NCI-H226 (cell line): ENCODE measurements at places on chromosomes 13 and 19.
A peak's percentile ranks its signal among the peaks of the same experiment; 100 is the strongest.

GRCh38 chr13:75364131-75364713 lies 117.7 kb downstream of the TBC1D4 start:
- no peak for DNase-seq

GRCh38 chr19:29517946-29518345 lies 7.8 kb upstream of the VSTM2B start:
- DNase-seq = no peak

DNA sequence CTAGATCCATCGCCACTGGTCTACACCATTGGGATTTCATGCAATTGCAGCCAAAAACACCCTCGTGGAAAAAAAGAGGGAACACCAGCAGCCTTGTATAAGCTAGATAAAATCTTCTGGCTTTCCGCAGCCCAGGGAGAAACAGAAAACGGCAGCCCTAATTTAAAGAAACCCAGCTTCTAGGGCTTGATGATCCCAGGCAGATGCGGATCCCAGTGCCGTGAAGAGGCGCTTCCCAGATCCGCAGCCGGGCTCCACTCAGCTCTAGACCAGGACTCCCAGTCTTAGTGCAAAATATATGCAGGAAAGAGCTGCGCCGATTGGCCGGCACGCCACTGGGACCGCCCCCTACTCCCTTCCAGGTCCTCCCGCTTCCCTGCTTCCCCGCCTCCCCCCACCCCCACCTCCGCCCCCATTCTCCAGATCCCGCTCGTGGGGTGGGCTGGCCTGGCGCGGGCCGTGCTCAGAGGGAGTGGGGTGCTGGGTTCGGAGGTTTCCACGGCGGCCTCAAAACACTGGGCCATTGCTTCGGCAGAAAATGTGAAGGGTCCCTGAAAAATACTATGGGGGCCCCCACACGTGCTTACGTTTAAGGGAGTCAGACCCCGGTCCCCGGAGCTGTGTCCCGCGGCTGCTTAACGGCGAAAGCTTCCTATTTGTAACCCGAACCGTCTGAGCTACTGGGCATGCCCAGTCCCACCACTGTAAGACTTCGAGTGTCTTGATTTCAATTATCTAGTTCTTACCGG lies 63.1 kb downstream of the SERP2 start:
- peak; percentile 89 for DNase-seq

GRCh38 chr13:97274829-97275649 lies 52.9 kb downstream of the MBNL2 start:
- peak; percentile 68 for DNase-seq

DNA sequence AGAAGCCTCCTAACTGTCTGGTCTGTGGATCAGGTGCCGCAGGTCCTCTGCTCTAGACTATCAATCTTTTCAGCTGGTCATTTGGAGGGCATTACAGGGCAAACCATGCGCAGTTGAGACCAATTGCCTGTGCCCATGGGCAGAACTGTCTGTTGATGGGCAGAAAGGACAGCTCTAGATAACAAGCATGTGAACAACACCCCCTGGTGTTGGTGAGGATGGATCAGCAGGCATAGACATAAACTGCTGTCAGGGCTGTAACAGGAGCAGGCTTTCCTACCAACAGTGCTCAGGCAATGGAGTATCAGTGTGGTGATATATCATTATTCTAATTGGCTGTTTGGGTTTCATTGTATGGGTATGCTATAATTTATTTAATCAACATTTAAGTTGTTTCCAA lies 104.7 kb upstream of the KL start:
- DNase-seq = no peak

- DNase-seq = no peak
Observed at GRCh38 chr13:49400755-49401659, 42.9 kb downstream of the CAB39L start.

- no peak for DNase-seq
Observed at GRCh38 chr19:44948763-44949374, 3.0 kb downstream of the APOC2 start.

DNA sequence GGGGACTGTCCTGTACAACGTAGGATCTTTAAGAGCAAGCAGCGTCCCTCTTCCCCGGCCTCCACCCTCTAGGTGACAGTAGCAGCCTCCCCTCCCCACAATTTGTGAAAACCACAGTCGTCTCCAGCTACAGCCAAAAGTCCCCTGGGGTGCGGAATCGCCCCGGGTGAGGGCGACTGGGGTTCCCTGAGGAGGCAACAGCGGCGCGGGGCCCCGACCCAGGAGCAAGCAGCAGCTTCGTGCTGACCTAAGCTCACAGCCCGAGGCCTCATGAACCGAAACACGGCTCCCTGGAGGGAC lies 322 bp downstream of the ZNF558 start:
- no peak for DNase-seq

GRCh38 chr19:10835089-10835753 lies 791 bp downstream of the TMED1 start:
- no peak for DNase-seq

DNA sequence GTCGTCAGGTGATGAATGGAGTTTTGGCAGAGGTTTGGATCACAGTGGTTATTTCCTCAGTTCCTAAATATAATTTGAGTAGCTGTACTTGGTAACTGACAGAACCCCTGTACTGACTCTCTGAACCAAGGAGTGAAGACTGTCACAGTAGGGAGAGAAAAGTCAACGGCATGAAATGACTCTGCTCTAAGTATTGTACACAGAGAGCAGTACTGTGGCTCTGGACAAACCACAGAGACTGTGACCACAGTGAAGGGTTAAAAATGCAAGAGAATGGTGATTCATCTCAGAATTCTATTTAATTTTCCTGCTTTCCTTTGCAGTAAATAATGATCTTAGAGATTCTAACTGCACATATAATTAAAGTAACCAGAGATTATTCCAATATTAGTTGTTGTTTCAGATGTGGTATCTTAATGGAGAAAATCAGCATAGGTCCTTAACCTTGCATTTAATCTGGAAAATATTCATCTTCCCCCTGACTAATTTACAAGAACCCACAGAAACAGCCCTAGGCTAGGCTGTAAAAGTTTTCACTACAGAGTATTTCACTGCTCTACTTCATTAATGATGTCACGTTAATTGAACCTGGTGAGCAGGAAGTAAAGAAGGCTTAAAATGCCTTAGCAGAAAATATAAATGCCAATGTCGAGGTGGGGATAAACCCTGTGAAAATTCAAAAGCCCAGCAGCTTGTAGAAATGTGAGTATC lies 221.9 kb downstream of the LIG4 start:
- DNase-seq = no peak

DNA sequence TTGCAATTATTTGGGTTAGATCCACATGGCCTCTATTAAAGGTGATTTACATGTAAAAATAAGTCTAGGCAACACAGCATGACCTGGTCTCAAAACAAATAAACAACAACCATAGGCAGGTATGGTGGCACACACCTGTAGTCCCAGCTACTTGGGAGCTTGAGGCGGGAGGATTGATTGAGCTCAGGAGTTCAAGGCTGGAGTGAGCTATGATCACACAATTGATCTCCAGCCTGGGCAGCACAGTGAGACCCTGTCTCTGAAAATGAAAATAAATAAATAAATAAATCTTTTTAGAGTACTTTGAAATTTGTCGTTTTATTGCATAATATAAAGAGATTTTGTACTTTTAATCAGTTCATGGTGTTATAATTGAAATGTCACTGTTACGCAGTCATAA lies 93.3 kb downstream of the PAN3 start:
- DNase-seq = no peak

- no peak for DNase-seq
Observed at GRCh38 chr19:29075149-29075548, 137.8 kb downstream of the UQCRFS1 start.

GRCh38 chr19:6528544-6529121 lies 2.2 kb upstream of the TNFSF9 start:
- no peak for DNase-seq

DNA sequence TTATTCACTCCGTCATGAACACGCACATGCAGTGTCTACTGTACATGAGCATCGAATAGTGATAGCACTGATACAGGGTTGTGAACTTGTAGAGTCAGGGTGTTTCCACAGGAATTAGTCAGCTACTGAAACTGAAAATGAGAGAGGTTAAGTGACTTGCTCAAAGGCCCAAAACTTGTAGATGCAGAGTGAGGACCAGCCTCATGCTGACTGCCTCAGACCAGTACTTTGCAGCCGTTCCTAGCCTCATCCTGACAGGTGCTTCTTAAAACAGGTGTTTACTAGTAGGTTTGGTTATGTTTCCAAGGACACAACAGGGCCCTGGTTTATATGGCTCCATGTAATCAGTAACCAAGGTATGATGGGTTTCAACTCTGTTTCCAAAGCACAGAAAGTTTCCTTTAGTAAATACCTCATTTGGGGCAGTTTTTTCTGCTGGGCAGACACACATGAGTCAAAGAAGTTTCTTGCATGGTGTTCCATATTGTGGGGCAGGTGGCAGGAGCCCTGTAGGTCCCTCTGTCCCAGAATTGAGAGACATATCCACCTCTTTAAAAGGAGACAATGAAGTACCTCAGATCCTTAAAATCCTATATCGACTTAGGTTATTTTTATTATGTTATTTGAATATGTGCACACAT lies 16.0 kb downstream of the FGF9 start:
- no peak for DNase-seq

- DNase-seq = no peak
Observed at GRCh38 chr13:91470681-91471080, 72.3 kb downstream of the GPC5 start.

DNA sequence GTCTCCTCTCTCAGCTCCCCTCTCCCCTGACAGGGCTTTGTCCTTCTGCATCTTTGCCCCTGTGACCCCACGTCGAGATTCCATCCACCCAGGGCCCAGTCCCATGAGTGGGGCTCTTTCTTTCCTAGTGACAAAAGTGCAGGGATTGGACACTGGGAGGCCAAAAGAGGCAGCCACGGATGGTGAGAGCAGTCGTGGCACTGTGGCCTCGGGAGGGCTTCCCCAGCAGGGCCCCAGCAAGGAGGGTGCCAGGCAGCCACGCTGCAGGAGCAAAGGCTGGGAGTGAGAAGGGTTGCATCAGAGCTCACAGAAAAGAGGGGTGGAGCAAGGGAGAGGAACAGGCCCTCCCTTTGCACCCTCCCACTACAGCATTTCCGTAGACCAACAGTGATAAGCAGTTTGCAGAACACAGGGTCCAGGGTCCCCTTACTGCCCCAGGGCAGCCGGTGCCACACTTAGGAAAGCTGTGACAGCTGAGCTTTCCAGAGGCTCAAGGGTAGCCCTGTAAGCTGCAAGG lies 4.9 kb downstream of the ZSCAN1 start:
- DNase-seq = no peak

- no peak for DNase-seq
Observed at GRCh38 chr19:40810160-40810559, 11.2 kb downstream of the EGLN2 start.

GRCh38 chr19:45443462-45444317 lies 20.0 kb upstream of the ERCC1 start:
- DNase-seq = peak; percentile 82

DNA sequence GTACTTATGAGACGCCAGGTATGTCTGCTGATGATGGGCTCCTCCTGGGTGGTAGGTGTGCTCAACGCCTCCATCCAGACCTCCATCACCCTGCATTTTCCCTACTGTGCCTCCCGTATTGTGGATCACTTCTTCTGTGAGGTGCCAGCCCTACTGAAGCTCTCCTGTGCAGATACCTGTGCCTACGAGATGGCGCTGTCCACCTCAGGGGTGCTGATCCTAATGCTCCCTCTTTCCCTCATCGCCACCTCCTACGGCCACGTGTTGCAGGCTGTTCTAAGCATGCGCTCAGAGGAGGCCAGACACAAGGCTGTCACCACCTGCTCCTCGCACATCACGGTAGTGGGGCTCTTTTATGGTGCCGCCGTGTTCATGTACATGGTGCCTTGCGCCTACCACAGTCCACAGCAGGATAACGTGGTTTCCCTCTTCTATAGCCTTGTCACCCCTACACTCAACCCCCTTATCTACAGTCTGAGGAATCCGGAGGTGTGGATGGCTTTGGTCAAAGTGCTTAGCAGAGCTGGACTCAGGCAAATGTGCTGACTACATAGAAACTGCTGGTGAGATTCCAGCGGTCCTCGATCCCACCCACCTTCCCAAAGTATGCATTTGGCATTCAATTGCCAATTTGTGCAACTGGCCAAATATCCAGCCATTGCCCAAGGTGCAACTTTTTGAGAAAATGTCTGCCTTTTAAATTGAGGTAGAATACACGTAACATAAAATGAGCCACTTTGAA lies 10.2 kb downstream of the OR2Z1 start:
- DNase-seq = no peak

DNA sequence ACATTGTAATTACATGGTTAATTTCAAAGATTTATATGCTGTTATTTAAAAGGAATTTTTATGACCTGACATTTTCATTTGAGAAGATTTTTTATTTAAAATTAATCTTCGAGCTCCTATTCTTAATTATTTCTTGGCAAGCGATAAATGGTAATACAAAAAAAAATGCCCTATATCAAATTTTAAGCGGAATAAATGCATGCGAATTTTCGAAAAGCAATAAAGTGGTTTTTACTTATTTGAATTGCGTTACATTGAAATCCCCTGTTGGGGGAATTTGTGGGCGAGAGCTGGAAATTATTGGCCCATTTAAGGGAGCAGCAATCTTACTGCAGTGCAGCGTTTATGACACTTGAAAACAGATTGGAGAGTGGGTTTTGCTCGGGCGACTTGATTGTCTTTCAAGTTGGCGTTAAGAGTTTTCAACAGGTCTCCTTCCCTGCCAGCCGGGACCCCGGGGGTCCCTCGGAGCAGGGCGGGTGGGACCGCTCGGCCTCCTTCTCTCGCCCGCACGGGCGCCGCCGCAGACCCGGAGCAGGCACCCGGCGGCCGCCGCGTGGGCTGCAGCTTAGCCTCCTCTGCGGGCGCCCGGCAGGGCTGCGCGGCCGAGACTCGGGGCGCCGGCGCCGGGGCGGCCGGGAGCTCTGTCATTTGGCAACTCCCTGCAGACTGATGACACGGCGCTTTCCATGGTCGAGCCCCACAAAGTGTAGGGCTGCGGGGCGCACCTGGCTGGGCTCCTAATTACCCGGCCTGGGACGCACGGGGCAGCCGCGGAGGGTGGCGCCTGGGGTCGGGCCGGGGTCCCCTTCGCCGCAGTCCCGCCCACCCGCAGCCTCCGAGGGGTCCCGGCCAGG lies 255.1 kb upstream of the SOX21 start:
- DNase-seq = no peak
